Stimulated activated CD8-positive, alpha-beta memory T cell treated with anti-CD3 and anti-CD28 coated beads, Interleukin-15, amount 100 ng/mL, for 24 hours (primary cell): ENCODE measurements at places on chromosomes 1 and 21.

- no peak for DNase-seq
Observed at GRCh38 chr1:6234502-6235295, 1.1 kb downstream of the ICMT start.

GRCh38 chr1:214111796-214112195, 124.0 kb downstream of the PROX1 start:
- DNase-seq: no peak

DNA sequence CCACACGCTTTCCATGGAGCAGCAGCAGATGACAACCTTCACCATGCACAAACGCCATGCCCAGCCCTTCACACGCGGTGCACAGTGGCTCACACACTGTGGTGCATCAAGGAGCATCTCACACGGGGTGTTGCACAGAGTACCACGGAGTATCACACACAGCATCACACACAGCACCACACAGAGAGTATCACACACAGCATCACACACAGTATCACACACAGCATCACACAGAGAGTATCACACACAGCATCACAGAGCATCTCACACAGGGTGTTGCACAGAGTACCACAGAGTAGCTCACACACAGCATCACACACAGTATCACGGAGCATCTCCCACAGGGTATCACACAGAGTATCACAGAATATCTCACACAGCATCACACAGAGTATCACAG, 122.2 kb upstream of the RAB4A start:
- no peak for DNase-seq

- DNase-seq: no peak
Observed at GRCh38 chr1:115890580-115890979, 49.7 kb upstream of the NHLH2 start.

- no peak for DNase-seq
Observed at GRCh38 chr1:69377507-69377906, 190.2 kb upstream of the LRRC7 start.

- no peak for DNase-seq
Observed at GRCh38 chr1:158035014-158035413, 41.6 kb downstream of the KIRREL1 start.

DNA sequence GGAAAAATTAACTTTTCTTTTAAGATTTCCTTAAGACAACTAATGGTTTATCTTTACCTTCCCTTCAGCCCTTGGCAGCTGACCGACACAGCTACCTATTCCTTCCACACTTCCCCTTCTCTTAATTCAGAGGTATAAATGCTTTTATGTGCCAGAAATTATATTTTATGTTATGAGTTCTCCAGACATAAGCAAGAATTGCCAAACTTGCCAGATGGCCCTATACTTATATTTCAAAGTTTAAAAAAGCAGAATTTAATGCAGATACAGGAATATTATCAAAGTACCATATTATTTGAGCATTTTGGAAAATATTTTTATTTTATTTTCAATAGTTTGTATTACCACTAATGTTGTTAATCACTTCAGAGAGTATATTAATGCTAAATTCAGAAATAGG, 445.0 kb downstream of the PTBP2 start:
- DNase-seq: no peak

DNA sequence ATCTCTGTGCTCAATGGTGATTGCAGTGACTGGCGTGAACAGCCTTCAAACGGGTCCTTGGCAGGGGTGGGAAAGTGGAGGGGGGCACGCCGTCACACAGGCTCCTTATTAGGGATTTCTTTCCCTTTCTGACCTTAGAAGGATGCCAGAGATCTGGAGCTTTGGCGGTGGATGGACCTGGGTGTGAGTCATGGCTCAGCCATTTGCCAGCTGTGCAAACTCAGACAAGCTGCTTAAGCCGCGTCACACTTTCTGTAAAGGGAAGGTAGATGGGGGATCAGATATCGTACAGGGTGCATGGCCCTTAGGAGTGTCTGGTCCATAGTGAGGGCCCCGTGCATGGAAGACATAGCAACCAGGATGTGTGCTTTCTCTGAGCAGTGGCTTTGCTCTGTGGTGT, 48.3 kb upstream of the C1orf174 start:
- no peak for DNase-seq

DNA sequence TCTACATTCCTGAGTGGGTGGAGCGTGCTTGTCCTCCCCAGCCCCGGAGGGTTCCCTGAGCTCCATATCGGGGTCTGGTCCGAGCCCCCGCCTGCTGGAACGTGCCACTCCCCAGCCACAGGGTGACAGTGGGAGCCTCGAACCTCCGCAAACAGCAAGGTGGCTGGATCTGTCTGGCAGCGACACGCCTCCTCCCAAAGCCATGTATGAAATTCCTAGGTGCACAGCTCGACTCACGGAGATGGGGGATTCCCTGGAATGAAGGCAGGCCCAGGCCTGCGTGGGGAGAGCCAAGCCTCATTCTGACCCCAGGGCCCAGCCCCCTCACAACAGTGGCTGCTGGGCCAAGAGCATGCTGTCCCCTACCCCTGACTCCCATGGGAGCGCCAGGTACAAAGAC, 32.9 kb downstream of the TP73 start:
- no peak for DNase-seq

GRCh38 chr1:31482482-31483011, 69.5 kb downstream of the SERINC2 start:
- DNase-seq: no peak

GRCh38 chr1:229613938-229614337, 12.0 kb downstream of the TAF5L start:
- DNase-seq: no peak

DNA sequence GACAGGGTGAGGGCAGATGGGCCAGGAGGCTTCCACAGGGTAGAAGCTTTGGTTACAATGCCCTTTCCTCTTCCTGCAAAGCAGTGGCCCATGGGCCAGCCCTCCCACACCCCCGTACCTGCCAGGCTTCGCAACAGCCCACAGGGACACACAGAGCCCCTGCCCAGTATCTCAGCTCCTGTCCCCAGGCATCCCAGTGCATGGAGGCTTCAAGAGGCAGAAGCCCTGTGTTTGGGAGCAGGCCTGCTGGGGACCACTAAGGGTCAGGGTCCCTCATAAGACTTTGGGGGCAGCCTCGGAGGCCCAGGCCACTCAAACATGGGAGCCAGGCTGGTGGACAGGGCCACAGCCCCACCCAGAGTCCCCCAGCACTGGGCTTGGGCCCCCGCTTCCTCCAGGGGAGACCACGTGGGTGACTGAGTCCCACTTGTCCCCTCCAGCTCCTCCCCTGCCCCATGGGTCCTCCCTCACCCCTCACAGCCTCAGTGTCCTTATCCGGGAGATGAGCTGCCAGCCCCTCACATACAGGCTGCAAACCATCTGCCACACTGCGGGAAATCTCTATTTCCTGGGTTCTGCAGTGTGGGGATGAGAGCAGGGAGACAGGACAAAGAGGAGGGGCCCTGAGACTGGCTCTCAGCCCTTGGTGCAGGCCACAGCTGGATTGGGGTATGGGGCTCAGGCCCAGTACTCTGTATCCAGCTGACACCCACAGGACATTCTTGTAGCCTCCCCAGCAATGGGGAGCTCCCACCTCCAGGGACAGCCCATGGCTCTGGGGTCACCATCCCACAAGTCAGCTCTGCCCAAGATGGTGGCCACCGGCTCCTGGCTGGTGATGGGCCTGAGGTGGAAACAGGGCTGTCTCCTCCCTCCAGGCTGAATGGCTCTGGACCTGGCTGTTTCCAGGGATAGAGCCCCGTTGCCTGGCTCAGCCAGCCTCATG, 50.7 kb downstream of the WNT9A start:
- DNase-seq: no peak
